ENCODE measurements at places on chromosomes 3 and 15. TPM values are rescaled to one million over a fixed set of nuclear protein-coding genes. Genes with fewer than 3 reads are reported as not detected.

GRCh38 chr3:197394464-197395321 lies 96.3 kb upstream of the DLG1 start:
- peak; percentile 93 for DNase-seq

DNA sequence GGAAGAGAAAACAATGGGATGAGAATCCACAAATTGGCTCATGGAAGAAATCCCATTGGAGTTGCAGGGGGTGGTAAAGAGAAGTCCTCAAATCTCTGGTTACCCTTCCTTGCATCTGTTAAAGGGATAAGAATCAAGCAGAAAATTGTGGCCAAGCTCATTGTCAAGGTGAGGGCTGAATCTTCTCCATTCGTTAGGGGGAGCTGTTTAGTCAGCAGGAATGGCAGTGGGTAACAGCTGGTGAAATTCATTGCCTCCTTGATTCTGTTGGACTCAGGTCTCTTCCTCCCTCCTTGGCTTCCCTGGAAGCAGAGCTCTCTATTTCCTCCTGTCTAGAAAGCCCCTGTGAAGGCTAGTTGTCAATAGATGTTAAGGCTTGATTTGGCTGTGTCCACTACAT lies 343.1 kb upstream of the SEMA6D start:
- DNase-seq = no peak

GRCh38 chr15:101316529-101316928 lies 21.5 kb upstream of the SNRPA1 start:
- DNase-seq = no peak

- DNase-seq = no peak
These were observed 475.2 kb upstream of the FRG2C start for GRCh38 chr3:75188962-75189361.

GRCh38 chr15:39279311-39279710 lies 301.6 kb upstream of the THBS1 start:
- DNase-seq = no peak

Gene GOLGA6A
- total RNA-seq = not detected

GRCh38 chr15:71219645-71220044 lies 104.4 kb downstream of the THSD4 start:
- DNase-seq = no peak

GRCh38 chr3:148922467-148922866 lies 57.4 kb downstream of the CPA3 start:
- DNase-seq = no peak

DNA sequence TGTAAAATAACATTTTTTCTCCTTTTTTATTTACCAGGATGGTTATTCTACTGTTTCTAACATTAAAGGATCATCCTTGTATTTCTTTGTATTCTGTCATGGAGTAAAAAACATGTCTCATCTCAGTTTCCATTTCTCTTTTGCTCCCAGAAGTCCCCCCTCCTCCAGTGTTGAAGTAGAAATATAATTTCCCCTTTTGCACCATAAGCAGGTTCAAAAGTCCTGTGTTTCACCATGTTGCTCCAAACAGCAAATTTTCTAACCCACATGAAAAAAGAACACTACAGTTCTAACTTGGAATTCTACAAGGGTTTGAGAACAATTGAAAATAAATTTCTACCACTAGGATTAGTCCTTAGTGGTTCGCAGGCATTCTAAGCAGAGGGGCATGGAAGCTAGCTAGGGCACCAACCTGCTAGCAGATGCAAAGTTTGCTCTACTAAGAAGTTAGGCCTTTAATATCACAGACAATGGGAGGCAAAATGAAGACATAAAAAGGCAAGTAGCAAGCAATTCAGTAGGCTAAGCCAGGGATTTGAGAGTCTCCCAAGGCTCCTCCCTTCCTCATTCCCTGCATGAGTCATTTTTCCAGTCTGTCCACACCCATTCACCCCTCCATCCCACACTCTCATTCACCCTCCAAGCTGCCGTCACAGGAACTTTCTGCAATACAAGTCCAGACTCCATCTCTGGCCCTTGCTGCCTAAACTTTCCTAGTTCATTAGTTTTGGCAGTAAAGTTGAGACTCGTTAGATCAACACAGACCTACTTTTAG lies 2.3 kb upstream of the MBNL1 start:
- DNase-seq = no peak

Gene CADM2
- total RNA-seq = 0.58 TPM

Measured in activated CD8-positive, alpha-beta memory T cell treated with anti-CD3 and anti-CD28 coated beads, Interleukin-2, amount 10 ng/mL, durations not matched to agents 7 days and 5 days (primary cell).